ENCODE measurements at places on chromosomes 7 and 10.

DNA sequence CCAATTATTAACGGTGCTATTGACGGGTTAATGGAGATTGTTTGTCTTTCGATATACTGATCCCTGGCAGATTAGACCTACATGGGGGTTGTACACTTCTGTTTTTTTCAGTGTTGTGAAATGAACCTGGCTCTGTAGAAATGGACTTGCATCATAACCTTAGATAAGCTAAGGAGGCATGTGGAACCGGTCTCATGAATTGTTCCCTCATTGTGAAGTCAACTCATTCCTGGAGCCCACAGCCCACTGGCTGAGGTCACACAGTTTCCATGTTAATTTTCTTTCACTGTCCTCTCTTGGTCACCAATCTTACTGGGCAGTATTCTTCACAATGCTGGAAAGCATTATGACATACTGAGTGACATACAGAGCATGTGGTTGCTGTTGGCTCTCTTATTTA lies 202.8 kb downstream of the BMPER start:
- DNase-seq: no peak

GRCh38 chr7:107857541-107857912 lies 33.5 kb upstream of the DLD start:
- DNase-seq: no peak

DNA sequence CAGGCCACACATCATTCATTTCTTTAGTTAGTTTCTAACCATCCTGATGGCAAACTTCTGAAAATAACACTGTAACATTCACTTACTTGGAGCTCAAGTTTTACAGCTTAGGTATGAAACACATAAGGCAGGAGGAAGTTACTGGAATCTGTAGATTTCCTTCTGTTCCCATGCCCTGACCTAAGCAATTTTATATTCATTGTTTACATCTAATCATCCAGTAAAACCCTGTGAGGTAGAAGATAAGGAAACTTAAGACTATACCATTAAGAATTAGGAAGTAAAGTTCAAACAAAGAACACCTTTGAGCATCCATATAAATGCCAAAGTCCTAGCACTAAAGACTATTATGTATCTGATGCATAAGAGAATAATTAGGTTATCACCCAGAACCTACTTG lies 19.5 kb downstream of the RALA start:
- DNase-seq: no peak

GRCh38 chr7:6571160-6571779 lies 6.0 kb upstream of the ZDHHC4 start:
- DNase-seq: no peak

DNA sequence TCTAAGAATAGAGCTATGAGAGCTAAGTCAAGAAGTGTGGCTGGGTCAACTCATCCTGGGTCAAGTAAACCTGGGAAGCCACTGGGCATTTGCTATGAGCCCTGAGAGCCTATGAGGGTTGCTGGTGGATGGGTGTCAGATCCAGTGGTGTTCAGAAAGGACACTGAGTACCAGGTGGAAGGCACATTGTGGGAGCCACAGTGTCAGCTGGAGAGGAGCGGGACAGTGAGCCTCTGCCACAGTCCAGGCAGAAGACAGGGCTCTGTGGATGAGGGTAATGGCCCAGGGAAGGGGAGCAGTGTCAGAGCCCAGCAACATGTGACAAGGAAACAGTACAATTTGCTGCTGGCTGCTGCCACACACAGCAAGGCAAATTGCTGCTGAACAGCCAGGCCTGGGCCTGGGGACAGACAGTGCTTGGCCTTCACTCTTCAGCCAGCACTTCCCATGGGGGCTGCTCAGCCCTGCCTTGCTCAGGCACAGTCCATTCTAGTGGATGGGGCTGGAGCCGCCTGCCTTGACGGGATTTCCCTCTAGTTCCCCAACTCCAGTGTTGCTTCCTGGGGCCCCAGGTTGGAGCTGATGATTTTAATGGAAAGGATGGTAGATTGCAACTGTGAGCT lies 90.9 kb upstream of the CHST15 start:
- no peak for DNase-seq

DNA sequence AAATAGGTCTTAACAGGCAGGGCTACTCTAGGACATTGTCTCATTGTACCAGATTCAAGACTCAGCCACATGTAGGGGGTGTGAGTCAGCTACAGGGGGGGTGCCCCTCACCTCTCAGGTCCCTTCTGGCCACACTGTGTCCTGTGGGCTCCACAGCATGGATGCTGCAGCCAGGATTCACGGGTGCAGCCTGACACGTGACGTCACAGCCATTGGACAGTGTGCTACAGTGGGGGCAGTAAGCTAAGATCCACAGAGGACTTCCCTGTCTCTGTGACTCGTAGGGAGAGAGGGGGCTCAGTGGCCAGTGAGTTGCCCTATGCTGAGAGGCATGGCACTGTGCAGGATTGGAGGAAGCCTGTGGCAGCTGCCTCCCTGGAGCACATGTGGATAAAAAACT lies 77.9 kb downstream of the TMEM178B start:
- no peak for DNase-seq

Measured in left renal cortex interstitium (tissue), 4 donors.